ENCODE measurements at places on chromosomes 2 and 18.

- DNase-seq: no peak
Observed at GRCh38 chr2:119567292-119567691, 23.0 kb downstream of the CFAP221 start.

DNA sequence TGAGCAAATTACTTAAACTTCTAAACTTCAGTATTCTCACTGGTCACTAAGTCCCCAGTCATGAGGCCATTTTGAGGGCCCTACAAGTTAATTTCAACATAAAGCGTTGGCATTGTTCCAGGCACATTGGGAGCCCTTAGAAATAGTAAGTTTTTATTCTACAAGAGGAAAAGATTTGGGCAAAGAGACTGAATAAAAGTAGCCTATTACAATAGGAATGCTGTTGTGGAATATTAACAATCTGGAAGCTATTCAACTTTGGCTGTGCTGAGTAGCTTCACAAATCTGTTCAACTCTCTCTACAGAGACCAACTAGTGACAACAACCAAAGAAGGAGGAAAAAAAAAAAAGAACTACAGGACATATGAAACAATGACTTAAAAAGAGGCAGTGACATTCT is 1287.5 kb upstream of the NXPH2 start:
- no peak for DNase-seq

- DNase-seq: no peak
Observed at GRCh38 chr2:120995656-120996190, 260.1 kb downstream of the GLI2 start.

- no peak for DNase-seq
Observed at GRCh38 chr2:88230911-88231310, 60.8 kb downstream of the THNSL2 start.

GRCh38 chr2:239273280-239274234 is 127.3 kb downstream of the HDAC4 start:
- DNase-seq: no peak

GRCh38 chr18:36265015-36265414 is 32.5 kb upstream of the FHOD3 start:
- no peak for DNase-seq
